ENCODE measurements at places on chromosomes 13 and 19. TPM values are rescaled to one million over a fixed set of nuclear protein-coding genes. Genes with fewer than 3 reads are reported as not detected.

Gene BST2
- total RNA-seq = 89.7 TPM

GRCh38 chr19:6503407-6504201, 1.5 kb upstream of the TUBB4A start:
- peaks cover 3% of the 10 kb centered on the region for H3K27me3 ChIP-seq
- no peak for DNase-seq
- no peaks in the 10 kb centered on the region for H3K36me3 ChIP-seq

GRCh38 chr19:49247676-49248075, 77.3 kb downstream of the SLC6A16 start:
- H3K27me3 ChIP-seq = peaks cover 6% of the 10 kb centered on the region
- H3K27ac ChIP-seq = no peak overlapping the region
- DNase-seq = no peak
- H3K4me1 ChIP-seq = no peaks in the 10 kb centered on the region

DNA sequence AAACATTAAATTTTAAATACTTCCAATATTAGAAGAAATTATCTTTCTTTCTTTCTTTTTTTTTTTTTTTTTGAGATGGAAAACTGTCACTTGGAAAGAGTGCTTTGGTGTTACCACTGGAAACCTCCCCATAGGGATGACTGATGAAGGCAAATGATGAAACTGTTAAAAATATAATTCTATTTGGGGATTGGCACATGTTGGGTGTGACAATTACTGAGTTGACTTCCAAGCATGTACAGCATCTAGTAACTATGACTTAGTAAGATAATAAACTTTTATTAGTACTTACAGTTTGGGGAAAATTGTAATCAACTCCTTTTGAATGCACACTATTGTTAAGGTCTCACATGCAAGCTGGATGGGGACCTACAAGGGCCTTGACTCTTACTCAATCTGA, 592.5 kb downstream of the KCTD12 start:
- H3K4me3 ChIP-seq = no peak overlapping the region
- no peak for DNase-seq
- H3K27ac ChIP-seq = no peak overlapping the region

DNA sequence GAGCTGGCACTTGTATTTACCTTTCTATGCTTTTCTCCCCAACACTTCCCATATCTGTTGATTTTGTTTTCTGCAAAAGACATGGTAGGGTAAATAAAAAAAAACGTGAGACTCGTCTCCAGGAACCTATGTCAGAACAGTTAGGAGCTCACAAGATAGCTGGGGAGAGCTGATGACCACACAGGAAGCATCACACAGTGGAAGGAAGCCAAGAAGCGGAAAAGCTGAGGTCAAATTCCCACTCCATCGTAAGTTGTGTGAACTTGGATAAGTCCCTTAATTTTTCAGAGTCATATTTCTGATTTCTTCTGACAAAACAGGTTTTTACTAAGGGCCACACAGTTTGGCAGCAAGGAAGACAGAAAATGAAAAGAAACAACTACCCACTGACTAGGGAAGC, 199.6 kb downstream of the KLF5 start:
- no peak overlapping the region for H3K27ac ChIP-seq
- no peak overlapping the region for H3K4me3 ChIP-seq
- no peaks in the 10 kb centered on the region for H3K4me1 ChIP-seq
- H3K27me3 ChIP-seq = no peaks in the 10 kb centered on the region
- H3K36me3 ChIP-seq = no peaks in the 10 kb centered on the region

Gene RCBTB1
- total RNA-seq = 14.2 TPM

Measured in activated CD8-positive, alpha-beta T cell treated with anti-CD3 and anti-CD28 coated beads for 36 hours (primary cell).